NCI-H1436 treated with DMSO at 0.1 percent for 48 hours (cell line): ENCODE measurements at places on chromosomes 6 and 20.

DNA sequence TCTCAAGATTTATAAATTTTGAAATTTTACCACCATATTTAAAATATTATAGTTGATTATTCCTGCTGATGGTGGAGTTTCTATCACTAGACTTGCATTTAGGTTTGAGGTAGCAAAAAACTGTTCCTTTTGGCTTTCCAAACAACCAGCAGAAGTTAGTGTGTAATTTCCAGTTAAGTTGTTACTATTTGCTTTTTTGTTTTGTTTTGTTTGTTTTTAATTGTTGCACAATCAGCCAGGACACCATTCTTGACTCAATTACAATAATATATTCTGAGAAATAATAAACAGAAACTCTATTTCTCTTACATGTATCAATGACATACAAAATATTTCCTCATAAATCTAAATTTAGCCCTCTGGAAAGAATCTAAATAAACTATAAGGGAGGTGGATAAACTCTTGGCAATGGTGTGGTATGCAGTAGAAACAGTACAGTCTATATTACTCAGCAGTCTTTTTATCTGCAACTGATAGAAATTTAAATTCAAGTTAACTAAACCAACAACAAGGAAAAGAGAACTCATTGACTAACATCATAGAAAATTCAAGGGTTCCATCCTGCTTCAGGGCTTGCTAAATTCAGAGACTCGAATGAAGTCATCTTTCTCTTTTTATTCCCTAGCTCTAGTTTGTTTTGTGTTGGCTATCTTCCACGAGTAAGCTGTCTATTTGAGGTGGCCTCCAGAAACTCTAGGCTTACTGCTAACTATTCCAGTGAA is 19.4 kb upstream of the COL19A1 start:
- no peak for DNase-seq

GRCh38 chr6:22363714-22364239 is 66.9 kb upstream of the PRL start:
- no peak for DNase-seq

- no peak for DNase-seq
Measured at GRCh38 chr6:144582939-144583613, 297.9 kb downstream of the UTRN start.

DNA sequence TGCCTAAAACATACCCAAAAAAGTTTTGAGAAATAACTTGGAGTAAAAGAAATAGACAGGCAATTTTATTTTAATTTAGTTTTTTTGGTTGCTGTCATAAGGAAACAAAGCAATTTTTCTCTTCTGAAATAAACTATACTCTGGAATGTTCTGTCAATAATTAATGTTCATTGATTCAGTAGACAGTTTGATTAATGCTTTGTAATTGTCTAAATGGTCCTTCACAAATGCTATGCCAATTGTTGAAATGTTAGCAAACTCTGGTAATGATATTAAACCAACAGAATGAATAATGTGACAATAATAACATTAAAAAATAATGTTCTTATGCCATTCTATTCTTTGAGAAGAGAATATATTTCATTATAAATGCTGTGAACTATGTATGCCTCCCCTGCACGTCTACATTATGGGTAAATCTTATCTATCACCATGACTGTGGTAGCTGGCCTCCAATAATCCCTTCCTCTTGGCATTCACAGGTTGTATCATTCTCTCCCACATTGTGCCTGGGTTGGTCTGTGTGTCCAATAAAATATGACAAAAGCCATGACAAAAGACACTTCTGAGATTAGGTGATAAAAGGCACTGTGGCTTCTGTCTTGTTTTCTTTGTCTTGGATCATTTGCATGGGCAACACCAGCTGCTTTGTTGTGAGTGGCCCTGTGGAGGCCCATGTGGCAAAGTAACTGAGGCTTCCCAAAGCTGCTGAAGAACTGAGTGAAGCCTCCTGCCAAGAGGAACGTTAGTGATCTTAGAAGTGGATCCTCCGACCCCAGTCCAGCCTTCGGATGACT is 25.1 kb downstream of the IL20RA start:
- no peak for DNase-seq

DNA sequence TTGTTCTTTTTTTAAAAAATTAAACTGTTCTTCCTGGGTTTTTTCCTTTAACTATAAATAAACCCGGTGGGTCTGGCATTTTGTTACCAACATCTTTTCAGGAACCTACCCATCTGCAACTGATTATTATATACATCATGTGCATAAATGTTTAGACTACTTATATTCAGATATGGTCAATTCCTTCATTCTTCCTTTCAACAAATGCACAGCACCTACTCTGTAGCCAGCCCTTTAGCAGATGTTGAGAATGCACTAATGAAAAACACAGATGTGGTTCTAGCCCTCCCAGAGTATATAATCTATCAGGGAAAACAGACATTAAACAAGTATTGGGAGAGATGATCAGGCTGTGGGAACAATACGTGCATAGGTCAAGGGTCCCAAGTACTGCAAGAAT is 237.1 kb downstream of the UST start:
- DNase-seq, result no peak

DNA sequence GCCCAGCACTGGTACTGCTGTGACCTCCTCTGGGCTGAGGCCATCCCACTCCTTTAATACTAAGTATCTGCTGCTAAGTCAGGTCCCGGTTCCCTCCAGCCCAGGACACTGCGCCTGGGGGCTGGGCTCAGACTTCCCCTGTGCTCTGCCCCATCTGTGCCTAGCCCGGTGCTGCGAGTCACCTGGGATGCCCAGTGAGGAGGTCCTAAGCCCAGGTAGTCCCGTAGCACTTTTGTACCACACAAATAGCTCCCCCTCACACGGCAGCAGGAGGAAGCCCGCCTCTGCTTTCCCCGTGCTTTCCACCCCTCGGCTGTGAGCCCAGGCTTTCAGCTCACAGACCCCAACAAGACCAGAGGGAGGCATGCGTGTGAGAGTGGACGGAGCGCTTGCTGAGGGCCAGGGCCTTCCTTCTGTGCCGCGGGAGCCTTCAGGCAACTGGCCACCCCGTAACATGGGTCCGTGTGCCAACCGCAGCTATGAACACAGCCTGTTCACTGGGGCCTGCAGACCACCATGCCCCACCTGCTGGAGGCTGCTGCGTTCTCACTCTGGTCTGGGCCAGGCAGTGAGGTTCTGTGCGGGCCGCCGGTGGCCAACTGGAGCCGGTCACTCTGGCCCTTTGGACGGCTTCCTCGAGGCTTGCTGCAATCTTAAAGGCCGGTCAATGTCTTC is 79.9 kb upstream of the MPC1 start:
- no peak for DNase-seq

DNA sequence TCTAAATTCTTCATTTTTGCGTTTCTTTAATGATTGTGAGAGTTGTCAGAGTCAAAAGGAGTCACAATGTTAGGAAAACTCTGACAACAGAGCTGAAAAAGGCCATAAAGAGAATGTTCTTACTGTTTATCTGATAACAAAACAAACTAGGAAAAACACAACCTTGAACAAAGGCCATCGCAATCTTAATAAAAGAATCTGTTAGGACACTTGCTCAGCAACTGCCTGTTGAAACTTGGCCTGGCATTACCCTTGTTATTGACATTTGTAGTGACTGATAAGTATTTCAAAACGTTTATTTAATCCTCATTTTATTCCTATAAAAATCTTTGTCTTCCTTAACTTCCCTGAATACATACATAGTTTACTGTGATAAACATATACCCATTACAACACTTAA is 15.7 kb downstream of the GSTA1 start:
- no peak for DNase-seq

GRCh38 chr6:132760256-132760655 is 2.6 kb upstream of the VNN2 start:
- DNase-seq, result no peak

DNA sequence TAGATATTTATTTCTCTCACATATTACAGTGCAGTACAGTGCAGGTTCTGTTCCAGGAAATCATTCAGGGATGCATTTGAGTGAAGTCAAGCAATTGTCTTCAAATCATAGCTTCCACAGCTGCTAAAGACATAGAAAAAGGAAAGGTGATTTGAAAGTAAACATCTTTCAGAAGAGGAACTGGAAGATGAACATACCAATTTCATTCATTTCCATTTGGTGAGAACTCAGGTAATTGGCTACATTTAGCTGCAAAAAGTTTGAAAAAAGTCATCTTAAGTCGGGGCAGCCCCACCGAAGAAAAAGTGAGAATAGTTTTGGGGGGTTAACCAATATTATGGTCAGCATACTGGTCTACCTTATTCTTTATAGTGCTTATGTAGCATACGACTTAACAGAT is 61.4 kb upstream of the IL20RA start:
- DNase-seq, result no peak

- no peak for DNase-seq
Measured at GRCh38 chr6:169722362-169723199, 1.7 kb downstream of the PHF10 start.

GRCh38 chr6:56021943-56022342 is 146.6 kb upstream of the BMP5 start:
- DNase-seq, result no peak

DNA sequence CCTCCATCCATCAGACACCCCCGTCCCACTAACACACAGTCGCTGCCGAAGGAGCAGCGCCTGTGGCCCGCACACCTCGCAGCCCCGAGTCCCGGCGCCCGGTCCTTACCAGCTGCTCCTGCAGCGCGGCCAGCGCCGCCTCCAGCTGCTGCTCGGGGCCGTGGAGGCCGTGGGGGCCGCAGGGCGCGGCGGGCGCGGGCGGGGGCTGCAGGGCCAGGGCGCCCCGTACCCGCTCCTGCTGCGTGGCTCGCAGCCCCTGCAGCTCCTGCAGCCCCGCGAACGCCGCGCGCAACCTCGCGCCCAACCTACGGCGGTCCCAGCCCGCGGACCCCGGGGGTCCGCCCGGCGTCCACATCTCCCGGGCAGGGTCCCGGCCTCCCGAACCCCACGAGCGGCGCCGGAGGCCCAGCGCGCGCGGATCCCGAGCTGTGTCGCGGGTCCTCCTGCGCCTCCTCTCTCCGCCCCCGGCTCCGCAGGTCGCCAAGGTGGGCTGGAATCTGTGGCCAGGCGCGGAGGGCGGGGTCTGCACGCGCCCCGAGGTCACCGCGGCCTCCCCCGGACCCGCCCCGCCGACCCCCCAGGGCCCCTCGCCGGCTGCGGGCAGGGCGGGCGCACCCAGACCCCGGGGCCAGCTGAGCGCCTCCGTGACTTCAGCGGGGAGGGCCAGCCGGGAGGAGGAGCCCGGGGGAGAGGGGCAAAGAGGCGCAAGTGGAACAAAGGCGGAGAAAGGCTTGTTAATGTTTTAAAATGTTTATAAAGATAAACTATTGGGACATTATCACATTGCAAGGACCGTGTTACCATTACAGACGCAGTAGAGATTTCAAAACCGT is at the start of gene DACT2:
TSS of gene DACT2 (minus strand) at position 499 of the 833 bp plus-strand sequence. CDS start at position 355, 144 bp downstream.
- no peak for DNase-seq

DNA sequence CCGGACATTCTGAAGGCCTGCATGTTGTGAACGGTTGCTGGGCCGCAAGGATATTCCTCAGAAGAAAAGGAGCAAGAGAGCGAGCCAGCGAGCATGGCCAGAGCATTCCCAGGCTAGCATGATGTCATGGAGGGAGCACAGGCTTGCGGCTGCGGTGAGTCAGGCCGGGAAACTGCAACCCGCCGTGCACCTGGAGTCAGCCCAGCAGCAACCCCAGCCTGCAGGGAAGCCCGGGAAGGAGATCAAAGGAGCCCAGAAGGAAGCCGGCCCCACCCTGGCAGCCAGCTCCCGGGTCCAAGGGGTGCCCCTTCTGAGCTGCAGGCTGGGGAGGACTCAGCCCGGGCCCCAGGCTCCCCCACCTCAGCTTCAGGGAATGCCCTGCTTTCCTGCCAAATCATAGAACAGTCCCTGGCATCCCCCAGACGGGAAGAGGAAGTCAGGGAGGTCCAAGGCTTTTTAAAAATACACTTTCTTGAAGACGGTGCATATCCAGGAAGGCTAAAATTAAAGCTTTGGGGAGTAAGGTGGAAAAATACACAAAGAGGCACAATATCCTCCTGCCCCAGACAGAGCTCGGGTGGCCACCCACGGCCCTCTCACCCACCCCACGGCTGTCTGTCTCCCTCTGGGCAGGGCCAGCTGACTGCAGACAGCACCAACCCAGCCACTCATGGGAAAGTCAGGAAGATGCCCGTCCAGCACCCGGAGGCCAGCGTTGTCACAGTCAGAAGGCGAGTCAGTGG is 53.7 kb downstream of the BMP7 start:
- no peak for DNase-seq

- no peak for DNase-seq
Measured at GRCh38 chr20:63103402-63104311, 96.9 kb upstream of the BHLHE23 start.

DNA sequence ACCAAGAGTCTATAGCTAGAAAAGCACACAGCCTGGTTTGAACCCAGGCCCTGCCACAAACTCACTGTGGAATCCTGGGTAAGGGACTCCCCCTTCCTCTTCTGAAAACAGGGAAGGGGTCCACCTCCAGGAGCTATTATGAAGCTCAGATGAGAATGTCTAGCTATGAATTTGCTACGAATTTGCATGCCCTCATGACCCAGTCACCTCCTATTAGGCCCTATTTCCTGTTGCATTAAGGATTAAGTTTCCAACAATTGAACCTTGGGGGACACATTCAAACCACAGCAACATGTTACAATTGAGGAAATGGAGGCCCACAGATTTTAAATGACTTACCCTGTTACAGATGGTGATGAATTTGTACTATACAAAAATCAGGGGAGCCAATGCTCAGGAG is 46.2 kb downstream of the PREX1 start:
- no peak for DNase-seq

DNA sequence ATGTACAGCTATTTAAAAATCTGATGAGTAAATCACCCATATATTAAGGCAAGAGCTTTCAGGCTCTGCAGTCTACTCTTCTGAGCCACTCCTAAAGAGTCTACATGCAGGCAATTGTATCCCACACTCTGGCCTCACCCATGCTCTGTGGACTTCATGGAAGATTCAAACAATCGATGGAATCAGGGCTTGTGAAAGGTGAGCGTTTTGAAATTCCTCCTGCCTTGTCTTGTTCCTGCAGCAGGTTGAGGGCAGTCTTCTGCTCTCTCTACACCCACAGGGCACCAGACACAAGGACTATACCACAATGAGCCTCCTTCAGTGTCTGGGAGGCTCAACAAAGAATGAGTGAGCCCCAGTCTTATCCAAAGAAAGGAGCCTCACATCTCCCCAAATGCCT is 51.1 kb downstream of the TBC1D7 start:
- no peak for DNase-seq

DNA sequence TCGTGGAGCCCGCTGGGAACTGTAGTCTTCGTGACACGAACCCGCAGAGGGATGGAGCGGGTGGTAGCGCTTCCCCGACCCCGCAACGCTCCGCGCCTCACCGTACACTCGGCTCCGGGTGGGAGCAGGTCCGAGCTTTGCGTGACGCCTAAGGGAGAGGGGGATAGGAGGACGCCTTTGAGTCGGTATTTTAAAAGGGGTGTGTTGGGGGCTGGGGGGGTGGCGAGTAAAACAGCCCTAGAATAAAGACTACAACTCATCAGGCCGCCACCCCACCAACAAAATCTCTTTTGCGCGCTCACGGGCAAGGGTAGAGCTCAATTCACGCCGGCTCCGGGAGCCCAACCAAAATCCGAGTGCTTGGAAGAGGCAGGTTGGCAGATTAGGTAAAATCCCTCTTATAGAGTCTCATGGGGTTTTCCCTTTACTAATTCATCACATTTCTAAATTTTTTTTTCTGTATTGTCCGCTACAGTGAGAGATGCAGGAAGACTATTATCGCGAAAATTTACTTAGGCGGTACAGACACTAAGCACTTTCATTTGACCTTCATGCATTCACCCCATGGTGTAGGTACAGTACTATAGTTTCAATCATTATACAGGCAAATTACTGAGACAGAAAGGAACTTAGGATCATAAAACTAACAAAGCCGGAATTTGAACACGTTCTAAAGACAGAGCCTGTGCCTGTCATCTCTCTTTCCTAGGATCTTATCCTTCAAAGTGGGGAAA is 706 bp upstream of the SNX14 start:
- DNase-seq, result no peak
